ENCODE measurements at places on chromosomes 7 and 10.
A peak's percentile ranks its signal among the peaks of the same experiment; 100 is the strongest.

- DNase-seq = no peak
Observed at GRCh38 chr7:124647630-124648306, 117.8 kb downstream of the GPR37 start.

GRCh38 chr7:14606101-14606500 is 296.4 kb downstream of the DGKB start:
- DNase-seq = no peak

- DNase-seq = no peak
Observed at GRCh38 chr7:135959646-135960363, 17.4 kb downstream of the MTPN start.

DNA sequence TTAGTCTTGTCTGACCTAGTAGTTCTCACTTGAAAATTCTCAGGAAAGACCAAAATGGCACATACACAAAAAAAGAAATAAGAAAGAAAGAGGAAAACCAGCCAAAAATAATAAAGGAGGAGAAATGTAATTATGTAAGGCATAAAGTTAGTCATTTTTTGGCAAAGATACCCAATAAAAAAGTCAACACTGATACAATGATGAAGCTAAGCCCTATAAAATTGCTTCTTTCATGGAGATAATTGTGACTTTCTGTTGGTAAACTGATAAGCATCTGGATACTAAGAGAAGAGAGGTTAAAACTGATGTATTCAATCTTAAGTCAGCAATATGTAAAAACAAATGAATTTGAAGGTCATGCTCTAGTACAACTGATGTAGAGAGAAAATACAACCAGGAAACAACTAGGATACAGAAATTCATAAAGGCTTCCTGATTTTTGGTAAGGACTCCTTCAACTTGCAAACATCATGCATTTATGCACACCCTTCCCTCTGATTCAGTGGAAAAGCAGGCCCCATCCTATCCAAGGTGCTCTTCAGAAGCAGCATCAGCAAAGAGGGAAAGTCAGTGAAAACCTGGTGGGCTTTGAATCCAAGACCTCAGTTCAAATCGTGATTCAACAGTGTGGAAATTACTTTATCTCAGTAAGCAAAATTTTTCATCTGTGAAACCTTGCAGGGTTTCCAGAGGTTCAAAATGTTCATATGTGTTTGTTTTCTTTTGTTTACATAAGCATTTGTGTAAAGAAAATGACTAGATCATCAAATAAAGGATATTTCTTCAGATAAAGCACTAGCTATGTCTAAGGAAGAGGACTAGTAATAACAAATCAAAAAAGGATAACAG is 32.6 kb downstream of the IMMP2L start:
- no peak for DNase-seq

GRCh38 chr10:5551531-5552375 is 27.0 kb downstream of the CALML3 start:
- DNase-seq = peak; percentile 13

- no peak for DNase-seq
Observed at GRCh38 chr7:92613720-92614119, 23.5 kb upstream of the FAM133B start.

GRCh38 chr10:78197628-78198272 is 164.1 kb downstream of the RPS24 start:
- no peak for DNase-seq

GRCh38 chr7:44963364-44964290 is 15.2 kb downstream of the MYO1G start:
- peak; percentile 51 for DNase-seq

- DNase-seq = no peak
Observed at GRCh38 chr10:19750972-19751371, 65.3 kb upstream of the PLXDC2 start.

All from tibial artery (tissue), 4 donors.